NCI-H460 (cell line): ENCODE measurements at places on chromosomes 2 and 18. TPM values are rescaled to one million over a fixed set of nuclear protein-coding genes. Genes with fewer than 3 reads are reported as not detected.

DNA sequence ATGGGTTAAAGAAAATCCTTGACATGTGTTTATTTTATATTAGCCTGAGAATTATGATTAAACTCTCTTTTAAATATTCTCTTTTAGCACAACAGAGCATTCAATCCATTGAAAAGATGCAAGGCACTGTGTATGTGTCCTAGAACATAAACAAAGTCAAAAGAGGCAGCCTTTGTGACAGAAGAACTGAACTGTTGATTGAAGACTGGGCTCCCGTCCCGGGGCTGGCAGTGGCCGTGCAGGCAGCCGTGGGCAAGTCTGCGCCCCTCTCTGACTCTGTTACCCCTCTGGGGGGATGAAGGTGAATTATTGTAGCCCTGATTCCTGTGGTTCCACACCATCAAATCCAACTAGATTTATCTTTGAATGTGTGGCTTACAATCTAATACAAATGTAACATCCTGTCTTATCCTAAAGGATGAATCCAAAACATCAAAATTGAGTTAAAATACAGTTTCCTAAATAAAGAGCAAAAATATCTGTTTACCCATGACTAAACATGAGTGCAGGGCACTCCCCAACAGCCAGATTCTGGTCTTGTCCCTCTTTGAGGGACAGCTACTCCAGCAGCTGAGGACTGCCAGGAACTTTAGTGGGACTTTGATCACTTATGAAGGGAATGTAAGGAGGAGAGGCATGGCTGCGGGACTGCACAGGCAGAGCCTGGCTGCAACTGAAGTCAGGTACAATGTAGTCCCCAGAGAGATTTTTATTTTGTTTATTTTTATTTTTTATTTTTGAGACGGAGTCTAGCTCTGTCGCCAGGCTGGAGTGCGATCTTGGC lies 37.3 kb upstream of the SH3BP4 start:
- DNase-seq, result no peak

- no peak for DNase-seq
Observed at GRCh38 chr2:224122542-224122941, 83.5 kb upstream of the SERPINE2 start.

DNA sequence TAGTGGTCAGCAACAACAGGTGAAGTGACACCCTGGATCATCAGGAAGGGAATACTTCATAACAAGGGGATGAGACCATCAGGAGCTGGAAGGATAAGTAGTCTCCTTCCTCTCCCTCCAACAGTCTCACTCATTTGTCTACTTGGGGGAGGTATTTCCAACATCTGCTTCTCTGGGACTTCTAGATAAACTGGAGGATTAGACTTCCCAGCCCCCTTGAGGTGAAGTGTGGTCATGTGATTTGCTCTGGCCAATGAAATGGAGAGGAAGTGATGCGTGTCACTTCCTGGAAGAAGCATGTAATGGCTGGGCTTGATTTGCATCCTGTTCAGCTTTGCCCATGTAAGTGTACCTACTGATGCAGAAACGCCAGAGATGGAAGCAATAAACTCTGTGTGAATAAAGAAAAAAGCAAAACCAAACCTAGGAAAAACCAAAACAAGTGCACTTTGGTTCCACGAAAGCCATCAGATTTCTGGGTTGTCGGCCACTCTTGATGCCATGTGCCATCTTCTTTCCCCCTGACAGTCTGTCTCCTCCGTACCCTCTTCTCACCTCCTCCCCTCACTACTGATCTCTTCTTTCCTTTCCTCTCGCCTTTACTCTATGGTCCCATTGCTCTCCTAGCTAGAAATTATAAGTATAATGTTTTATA lies 76.1 kb upstream of the DNMT3A start:
- DNase-seq, result no peak

DNA sequence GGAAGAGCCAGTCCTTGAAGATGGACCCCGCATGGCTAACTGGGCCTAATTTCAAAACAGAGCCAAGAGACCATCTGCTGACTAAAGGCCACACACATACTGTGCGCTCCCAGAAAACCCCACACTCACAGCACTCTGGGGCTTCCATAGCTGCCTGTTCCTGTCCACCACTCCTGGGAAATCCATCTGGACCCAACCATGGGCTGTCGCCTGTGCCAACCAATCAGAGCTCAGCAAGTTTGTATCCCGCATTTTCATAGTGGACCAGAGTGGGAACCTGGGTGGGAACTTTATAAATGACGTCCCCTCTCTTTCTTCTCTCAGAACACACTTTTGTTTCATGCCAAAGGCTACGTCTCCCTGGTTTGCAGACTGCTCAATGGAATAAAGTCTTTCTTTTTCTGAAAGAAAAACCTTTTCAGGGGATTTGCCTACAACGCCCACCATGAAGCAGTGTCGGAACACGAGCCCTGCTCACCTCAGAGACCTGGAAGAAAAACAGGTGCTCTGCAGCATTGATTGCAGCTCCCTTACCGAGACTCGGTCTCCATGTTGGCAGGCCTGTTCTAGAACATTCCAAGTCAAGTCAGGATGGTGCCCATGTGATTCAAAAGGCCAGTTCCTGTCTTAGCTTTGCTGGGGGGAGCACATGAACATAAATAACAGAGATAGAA lies 137.2 kb upstream of the GPC1 start:
- no peak for DNase-seq

- no peak for DNase-seq
Observed at GRCh38 chr2:160920791-160921303, 239.4 kb upstream of the TANK start.

DNA sequence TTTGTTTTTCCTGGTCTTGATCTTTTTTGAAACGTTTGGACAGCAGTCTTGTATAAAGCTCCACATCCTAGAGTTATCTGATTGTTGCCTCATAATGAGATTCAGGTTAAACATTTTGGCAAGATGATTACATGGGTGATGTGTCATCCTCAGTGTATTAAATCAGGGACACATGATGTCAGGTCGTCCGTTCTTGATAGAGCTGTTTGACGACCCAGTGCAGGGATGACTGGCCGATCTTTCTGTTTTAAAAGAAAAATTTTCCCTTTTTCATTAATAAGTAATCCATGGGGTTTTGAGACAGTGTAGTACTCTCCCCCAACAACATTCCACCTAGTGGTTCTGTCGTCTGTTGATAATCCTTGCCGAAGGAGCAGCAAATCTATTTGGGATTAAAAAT lies 44.5 kb upstream of the SERPINB2 start:
- DNase-seq, result no peak

- DNase-seq, result no peak
Observed at GRCh38 chr18:72984290-72984689, 116.5 kb upstream of the NETO1 start.

- DNase-seq, result no peak
Observed at GRCh38 chr18:51726614-51727013, 529.1 kb upstream of the MEX3C start.

GRCh38 chr18:64695851-64696553 lies 547.1 kb upstream of the LINC00305 start:
- DNase-seq, result no peak

DNA sequence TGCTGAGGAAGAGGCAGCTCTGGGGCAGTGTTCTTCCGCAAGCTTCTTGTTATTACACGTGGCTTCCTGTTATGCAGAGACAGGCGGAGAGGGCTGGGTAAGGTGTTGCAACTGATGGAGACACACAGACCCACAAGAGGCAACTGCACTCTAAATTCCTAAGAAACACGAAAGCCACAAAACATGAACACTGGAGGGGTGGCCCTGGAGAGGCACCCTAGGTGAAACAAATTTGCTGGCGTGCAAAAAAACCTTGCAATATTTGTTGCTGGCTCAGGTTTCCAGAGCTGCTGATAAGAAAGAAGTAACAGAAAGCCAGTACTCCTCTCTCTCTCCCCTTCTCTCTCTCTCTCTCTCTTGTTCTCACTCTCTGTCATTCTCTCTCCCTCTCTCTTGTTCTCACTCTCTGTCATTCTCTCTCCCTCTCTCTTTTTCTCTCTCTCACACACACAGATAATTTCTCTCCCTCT lies 31.8 kb downstream of the ARHGAP25 start:
- no peak for DNase-seq

DNA sequence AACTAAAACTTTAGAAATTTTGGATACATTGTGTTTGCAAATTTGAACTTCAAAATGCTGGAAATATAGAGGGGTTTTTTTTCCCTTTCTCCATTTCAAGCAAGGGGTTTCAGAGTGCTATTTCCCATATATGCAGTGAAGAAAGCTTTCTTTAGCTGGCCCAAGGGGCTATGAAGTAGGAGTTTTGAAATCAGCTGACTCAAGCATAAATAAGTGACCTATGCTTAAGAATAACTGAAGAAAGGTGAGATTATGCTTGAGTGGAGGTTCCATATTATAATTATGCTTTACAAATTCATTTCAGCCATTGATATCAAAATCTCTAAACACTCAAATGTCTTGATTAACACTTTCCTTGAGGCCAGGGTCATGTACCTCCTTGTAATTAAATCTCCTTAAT lies 51.0 kb upstream of the RBBP8 start:
- no peak for DNase-seq

DNA sequence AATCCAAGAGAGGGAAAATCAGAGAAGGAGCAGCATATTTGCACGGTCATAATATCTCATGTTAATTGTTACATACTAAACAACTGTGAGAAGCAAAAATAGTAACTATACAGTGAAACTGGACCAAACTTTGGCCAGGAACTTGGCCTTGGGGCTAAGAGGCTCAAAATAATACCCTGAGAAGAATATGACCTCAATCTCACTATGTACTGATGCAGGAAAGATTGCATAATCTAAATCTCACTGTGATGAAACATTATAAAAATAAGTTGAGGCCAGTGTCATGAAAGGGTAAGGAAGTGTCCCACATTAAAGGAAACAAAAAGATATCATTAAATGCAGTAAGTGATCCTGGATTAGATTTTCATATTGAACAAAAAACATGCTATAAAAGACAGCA lies 36.5 kb downstream of the ZRANB3 start:
- peak; percentile 16 for DNase-seq

DNA sequence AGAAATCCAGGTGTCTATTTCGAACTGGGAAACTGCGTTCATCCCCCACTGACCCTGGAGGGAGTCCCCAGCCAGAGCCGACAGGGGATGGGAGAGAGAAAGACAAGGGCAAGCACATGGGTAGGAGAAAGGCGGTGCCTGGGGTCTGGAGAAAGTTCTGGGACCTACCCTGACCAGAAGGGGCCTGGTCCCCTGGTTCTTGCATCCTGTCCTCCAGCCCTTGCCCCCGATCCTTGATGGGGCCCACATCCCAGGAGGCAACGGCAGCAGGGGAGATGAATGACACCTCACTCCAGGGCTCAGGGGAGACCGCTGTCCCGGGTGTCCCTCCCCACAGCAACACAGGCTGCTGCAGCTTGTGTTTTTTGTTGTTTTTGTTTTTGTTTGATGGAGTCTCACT lies 4.9 kb downstream of the ADCY3 start:
- DNase-seq, result no peak

GRCh38 chr2:204947405-204947804 lies 402.1 kb downstream of the PARD3B start:
- no peak for DNase-seq

DNA sequence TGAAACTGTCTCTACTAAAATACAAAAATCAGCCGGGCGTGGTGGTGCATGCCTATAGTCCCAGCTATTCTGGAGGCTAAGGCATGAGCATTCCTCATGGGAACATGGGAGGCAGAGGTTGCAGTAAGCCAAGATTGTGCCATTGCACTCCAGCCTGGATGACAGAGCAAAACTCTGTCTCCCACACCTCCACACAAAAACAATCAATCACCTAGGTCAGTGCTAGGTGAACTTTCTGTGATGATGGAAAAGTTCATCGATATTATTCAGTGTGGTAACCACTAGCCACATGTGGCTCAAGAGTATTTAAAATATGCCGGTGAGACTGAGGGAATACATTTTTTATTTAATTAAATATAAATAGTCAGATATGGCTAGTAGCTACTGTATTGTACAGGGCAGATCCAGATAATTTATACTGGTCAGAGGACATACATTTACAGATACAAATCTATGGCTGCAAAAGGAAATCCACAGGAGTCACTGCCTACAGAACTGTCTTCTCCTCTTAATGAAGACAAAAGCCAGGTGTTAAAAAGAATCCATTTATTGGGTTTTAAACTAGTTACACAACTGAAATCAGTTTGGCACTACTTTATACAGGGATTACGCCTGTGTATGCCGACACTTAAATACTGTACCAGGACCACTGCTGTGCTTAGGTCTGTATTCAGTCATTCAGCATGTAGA lies 3.9 kb upstream of the GPR75 start:
- no peak for DNase-seq

DNA sequence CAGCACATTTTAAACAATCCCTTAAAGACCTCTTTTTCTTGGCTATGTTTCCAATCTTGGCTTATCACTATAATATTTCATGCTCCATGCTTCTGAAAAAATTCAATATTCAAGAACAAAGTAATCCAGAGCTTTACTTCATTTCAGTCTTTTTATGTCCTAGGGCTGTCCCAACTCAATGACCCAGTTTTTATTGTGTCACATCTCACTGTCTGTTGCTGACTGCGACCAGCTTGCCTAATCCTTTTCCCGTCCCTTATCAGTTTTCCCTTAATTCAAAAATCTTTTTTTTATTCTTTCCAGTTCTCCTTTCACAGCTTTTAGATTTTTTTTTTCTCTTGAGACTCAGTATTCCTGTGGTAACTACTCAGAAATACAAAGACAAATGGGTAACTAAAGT lies 10.2 kb downstream of the TMEM17 start:
- no peak for DNase-seq

DNA sequence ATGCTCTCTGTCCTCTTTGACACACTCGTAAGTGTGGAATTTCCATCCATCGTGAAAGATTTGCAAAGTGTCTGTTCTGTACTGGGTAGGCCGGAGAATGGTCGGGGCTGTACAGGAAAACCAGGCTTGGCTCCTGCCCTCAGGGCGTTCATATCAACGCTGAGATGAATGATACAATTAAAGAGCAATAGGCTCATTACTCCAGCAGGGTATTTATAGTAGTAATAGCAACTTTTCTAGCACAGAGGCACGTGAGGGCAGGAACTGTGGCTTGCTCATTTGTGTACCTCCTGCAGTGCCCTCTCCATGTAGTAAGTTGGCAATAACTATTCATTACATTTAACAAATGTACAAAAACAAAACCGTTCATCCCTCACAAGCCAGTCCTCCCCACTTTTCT lies 5.3 kb upstream of the NCK2 start:
- DNase-seq, result no peak

- no peak for DNase-seq
Observed at GRCh38 chr2:200466425-200467418, 43.1 kb downstream of the KCTD18 start.

Gene RFX8
- total RNA-seq, result 0.12 TPM in 1 of 2 replicates, not detected in the other

Gene ANKRD29
- total RNA-seq, result 6.9 and 7.4 TPM in 2 replicates

Gene ST6GAL2
- not detected in 2 replicates for total RNA-seq

Gene DYSF
- total RNA-seq, result 3.4 and 3.9 TPM in 2 replicates

Gene SERPINB12
- not detected in 2 replicates for total RNA-seq

Gene GPBAR1
- total RNA-seq, result 0.15 TPM in 1 of 2 replicates, not detected in the other

Gene DPP4
- total RNA-seq, result 0.25 and 0.40 TPM in 2 replicates

Gene NR4A2
- 4.8 and 5.7 TPM in 2 replicates for total RNA-seq

Gene NAT8
- not detected in 2 replicates for total RNA-seq

Gene ITGB6
- total RNA-seq, result not detected in 2 replicates

Gene SLC11A1
- 0.32 and 1.2 TPM in 2 replicates for total RNA-seq
